ENCODE measurements at places on chromosomes 6 and 20.
A peak's percentile ranks its signal among the peaks of the same experiment; 100 is the strongest.

DNA sequence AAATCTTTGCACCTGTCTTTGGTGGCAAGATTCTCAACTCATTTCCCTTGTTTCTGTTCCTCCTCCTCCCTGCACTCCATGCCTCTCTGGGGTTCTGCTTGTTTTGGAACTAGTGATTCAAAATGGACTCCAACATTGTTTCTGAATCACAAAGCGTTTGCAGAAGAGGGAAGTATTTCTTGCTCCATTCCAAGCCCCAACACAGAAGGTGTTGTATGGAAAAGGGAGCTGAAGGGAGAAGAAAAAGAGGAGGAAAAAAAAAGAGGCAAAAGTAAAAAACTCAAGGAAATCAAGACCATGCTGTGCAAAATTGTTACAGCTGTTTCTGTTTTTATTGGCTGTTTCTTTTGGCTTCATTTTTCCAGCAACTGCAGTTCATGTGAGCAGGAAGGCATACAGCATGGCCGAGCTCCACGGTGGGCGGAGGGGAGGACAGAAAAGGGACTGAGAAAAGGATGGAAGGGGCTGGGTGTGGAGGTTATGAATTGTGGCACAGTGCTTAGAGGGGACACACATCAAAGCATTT lies 66.9 kb upstream of the PRL start:
- no peak for DNase-seq

DNA sequence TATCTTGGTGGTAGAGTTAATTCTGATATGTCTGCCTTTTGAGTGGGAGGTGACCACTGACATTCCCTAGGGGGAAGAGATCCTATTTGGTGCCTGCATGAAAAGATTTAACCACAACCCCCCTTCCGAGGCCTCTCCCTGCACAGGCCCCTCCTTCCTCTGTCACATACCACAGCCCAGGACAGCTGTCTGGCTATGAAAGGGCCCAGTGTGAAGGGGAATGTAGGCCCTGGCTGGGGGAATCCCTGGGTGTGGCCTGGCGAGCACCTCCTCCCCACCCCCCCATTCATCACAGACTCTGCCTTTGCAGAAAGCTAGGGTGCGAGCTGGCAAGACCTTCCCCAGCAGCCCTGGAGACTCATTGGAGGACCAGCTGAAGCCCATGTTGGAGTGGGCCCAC lies 27.4 kb upstream of the MAPRE1 start:
- peak; percentile 19 for DNase-seq

DNA sequence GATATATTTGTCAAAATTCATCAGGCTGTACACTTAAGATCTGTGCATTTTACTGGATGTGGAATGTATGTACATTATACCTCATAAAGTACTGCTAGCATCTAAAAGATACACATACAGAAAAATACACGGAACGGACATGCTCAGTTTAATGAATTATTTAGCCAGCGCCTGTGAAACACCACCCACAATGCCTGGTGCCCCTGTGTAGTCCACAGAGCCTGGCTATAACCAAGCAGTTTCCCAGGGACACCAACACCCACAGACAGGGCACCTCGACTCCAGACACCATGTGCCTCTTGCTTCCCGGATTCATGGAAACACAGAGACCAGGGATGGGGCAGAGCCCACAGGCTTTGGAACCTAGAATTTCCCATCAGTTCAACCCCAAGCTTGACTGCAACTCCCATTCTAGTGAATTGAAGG lies 17.4 kb upstream of the ARMC12 start:
- no peak for DNase-seq

GRCh38 chr6:130624046-130624445 lies 203.2 kb upstream of the SMLR1 start:
- no peak for DNase-seq

GRCh38 chr6:25155211-25155610 lies 124.0 kb upstream of the CARMIL1 start:
- DNase-seq = no peak

GRCh38 chr6:144161975-144162374 lies 11.7 kb downstream of the STX11 start:
- DNase-seq = no peak

DNA sequence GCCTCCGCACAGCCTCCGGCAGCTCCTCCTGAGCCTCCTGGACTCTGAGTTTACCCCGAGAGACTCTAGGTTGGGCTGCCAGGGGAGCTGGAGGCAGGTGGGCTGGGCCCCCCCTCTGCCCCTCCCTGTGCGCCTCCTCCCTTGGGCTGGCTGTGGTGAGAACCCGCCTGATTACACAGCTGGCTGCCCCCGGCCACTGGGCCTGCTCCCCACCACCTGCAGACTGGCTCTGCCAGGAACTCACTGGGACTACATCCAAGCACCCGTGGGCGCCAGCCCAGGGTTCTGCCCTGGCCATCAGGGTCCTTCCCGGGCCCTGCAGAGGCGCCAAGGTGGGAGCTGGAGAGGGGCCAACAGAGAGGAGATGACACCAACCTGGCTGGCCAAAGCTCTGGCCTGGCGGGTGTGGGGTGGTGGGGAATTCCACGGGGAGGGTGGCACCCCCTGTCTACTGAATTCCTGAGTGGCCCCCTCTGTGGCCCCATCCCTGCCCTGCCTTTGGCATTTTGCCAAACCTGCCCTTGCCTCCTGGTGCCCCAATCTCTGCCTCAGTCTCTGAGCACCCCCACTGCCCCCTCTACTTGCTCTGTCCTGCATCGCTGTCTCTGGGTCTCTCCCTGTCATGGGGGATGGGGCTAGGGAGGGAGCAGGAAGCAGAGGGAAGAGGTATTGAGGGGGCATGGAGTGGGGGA lies 21.9 kb upstream of the CDH22 start:
- no peak for DNase-seq

GRCh38 chr20:958936-959815 lies 42.9 kb downstream of the RSPO4 start:
- no peak for DNase-seq

DNA sequence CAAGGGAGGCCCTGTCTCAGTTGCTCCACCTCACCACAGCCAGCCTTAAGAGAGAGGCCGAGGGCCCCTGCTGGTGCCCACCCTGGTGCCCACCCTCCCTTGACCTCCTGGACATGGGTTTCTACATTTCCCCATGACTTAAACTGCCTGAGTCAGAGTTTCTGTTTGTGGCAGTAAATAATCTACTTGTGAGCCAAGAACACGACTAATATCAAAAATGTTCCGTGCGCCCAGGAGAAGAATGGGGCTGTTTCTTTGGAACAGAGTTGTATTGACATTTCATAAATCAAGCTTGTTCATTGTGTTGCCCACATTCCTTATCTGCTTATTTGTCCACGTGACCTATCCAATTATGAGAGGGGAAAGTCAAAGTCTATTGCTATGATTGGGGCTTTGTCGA lies 143.5 kb downstream of the ANKRD60 start:
- no peak for DNase-seq

GRCh38 chr6:145034664-145035063 lies 700.7 kb downstream of the EPM2A start:
- DNase-seq = no peak

- no peak for DNase-seq
Measured at GRCh38 chr6:90186637-90187371, 109.8 kb downstream of the BACH2 start.

- DNase-seq = no peak
Measured at GRCh38 chr6:111845441-111845871, 27.8 kb downstream of the FYN start.

DNA sequence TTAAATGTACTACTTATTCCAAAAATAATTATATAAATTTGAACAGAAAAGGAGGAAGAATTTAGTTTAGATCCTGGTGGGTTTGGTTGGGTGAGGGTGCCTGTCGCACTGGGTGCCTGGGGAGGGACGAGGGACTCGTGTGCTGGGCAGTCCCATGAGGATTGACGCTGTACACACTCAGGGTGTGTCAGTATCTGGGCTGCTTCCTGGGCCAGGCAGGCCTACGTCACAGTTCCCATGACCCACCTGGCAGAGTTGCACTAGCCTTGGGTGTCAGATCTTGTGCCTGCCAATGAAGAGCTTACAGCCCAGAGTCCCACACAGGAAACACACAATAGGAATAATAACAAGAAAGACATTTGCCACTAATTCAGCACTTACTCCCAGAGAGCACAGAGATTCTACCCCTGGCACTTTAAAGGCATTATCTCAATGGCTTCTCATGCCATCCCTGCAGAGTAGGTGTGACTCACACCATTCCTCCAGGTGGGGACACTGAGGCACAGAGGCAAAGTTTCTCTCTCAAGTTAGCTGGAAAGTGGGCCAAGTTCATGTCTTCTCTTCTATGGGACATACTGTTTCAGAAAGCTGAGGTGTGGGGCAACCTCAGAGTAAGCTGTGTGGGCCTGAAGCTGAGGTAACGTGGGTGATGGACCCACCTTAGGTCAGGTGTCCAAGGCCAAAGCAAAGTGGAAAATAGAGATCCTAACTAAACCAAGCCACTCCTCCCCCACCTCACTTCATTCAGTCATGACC lies 1.3 kb upstream of the SDCBP2 start:
- DNase-seq = peak; percentile 47
